ENCODE measurements at places on chromosomes 5 and 9.

- DNase-seq = no peak
Measured at GRCh38 chr5:159179529-159180305, 29.6 kb downstream of the RNF145 start.

DNA sequence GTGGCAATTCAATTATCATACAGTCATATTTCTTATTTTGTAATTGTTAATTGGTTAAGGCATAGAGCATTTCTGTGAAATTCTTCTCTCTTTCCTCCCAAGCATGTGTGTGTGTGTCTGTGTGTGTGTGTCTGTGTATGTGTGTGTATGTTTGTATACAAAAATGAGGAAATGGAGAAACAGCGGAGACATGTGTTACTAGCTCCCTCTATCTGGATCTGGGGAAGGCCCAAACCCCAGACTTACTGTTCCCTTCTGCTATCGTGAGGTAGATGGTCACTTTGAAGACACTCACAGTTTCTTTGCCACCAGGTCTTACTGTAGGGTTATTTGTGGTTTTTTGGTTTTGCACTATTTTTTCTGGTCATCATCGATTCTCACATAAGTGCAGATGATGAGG lies 11.4 kb upstream of the C5orf63 start:
- DNase-seq = no peak

DNA sequence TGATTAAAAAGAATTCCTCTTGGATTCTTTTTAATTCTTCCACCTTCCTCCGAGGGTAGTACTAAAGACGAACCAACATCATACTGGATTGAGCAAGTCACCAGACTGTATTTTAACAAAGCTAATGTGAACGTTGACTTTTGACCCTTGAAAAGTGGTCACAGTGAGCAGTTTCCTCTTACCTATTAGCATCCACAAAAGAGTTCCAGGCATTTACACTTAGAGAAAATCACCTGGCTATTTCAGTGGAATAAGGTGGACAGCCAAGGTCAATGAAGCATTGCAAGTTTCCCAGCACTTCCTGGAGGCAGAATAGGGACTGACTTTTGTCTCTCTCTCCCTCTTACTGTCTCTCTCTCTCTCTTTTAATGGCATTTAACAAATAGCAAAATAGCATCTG lies 145.1 kb upstream of the DAB2 start:
- DNase-seq = no peak

- no peak for DNase-seq
Measured at GRCh38 chr9:125008599-125008998, 67.7 kb upstream of the GOLGA1 start.

GRCh38 chr9:130308081-130308571 lies 42.6 kb downstream of the HMCN2 start:
- no peak for DNase-seq

DNA sequence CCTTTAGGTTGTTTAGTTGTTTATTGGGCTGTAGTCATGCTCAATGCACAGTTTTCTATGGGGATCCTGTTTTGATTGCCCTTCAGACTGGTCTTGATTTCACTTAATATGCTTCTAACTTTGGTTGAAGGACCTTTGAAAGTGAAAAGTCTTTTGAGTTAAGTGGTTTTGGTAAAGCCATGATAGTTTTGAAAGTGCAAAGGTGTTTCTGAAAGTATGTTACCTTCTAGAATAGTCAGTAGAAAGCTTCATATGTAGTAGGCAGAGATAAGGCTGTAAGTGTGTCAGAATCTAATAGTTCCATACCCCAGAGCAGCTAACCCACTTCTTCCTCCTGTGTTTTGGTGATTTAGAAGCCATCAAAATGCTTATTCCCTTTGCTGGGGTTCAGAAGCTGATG lies 46.1 kb downstream of the RASGRF2 start:
- no peak for DNase-seq

- DNase-seq = no peak
Measured at GRCh38 chr5:65883461-65883860, 42.9 kb upstream of the ERBIN start.

GRCh38 chr9:87585123-87585855 lies 87.6 kb downstream of the DAPK1 start:
- no peak for DNase-seq

Data from glomerular endothelial cell (primary cell).